ENCODE measurements at places on chromosomes 2 and 18. TPM values are rescaled to one million over a fixed set of nuclear protein-coding genes. Genes with fewer than 3 reads are reported as not detected.

The FAM124B gene
- polyA plus RNA-seq: 35.7 TPM

The MOCOS gene
- polyA plus RNA-seq: 1.0 TPM

The HOXD12 gene
- polyA plus RNA-seq: not detected

The GRP gene
- 58.1 TPM for polyA plus RNA-seq

The DYNC1I2 gene
- polyA plus RNA-seq: 213 TPM

The CDH20 gene
- polyA plus RNA-seq: 0.18 TPM

The LDLRAD4 gene
- 14.1 TPM for polyA plus RNA-seq

The CAVIN2 gene
- 129 TPM for polyA plus RNA-seq

The GREB1 gene
- 13.7 TPM for polyA plus RNA-seq

The SPP2 gene
- polyA plus RNA-seq: not detected

The EN1 gene
- polyA plus RNA-seq: not detected

The CAPN14 gene
- 0.32 TPM for polyA plus RNA-seq

The GBX2 gene
- polyA plus RNA-seq: 0.06 TPM

The FBXO41 gene
- polyA plus RNA-seq: 1.8 TPM

The UGT1A9 gene
- polyA plus RNA-seq: not detected

The HMSD gene
- 1.5 TPM for polyA plus RNA-seq

The ITGB6 gene
- 4.4 TPM for polyA plus RNA-seq

The LOXHD1 gene
- polyA plus RNA-seq: 2.0 TPM

The PLB1 gene
- polyA plus RNA-seq: 1.3 TPM

The CENPA gene
- polyA plus RNA-seq: 27.0 TPM

The BOLL gene
- not detected for polyA plus RNA-seq

The TUBA3E gene
- polyA plus RNA-seq: not detected

The SATB2 gene
- 3.5 TPM for polyA plus RNA-seq

The REG3G gene
- polyA plus RNA-seq: not detected

The LRP2 gene
- polyA plus RNA-seq: 4.7 TPM

The NDC80 gene
- polyA plus RNA-seq: 20.2 TPM

The CHST9 gene
- polyA plus RNA-seq: 2.2 TPM

The LYPD6B gene
- polyA plus RNA-seq: 27.0 TPM

The GPR39 gene
- 4.2 TPM for polyA plus RNA-seq
